Uterus (tissue), 4 donors: ENCODE measurements at places on chromosomes 12 and 14. TPM values are rescaled to one million over a fixed set of nuclear protein-coding genes. Genes with fewer than 3 reads are reported as not detected.

Gene FSCB
- not detected for total RNA-seq

Gene GUCY2C
- not detected for total RNA-seq

Gene CLEC2A
- not detected for total RNA-seq

Gene TOX4
- 78.0 TPM for total RNA-seq

Gene RAN
- total RNA-seq: 64.6 TPM

Gene FZD10
- total RNA-seq: 2.3 TPM

Gene NOS1
- total RNA-seq: 2.2 TPM

Gene CCDC177
- not detected for total RNA-seq

Gene FITM1
- 2.4 TPM for total RNA-seq

Gene C12orf60
- total RNA-seq: 0.79 TPM
